ENCODE measurements at places on chromosomes 6 and 20.

- DNase-seq = no peak
Observed at GRCh38 chr6:90159452-90159851, 137.2 kb downstream of the BACH2 start.

- DNase-seq = no peak
Observed at GRCh38 chr6:128118401-128118800, 217.5 kb upstream of the THEMIS start.

DNA sequence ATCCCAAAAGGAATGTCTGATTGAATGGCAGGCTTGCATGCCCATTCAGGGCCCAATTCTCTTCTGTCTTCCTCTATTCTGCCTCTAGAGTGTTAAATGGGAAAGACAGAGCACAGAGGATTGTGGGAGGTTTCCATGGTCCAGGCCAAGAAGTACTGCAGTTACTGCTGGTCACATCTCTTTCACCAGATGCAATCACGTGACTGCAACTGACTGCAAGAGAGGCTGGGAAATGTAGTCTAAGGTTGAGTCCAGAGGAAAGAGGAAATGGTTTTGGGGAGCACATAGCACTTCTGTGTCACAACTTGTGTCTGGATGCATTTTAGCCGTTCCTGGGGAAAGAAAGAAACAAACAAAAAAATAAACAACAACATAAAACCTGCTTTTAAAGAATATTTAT is 336.4 kb upstream of the BTBD3 start:
- no peak for DNase-seq

DNA sequence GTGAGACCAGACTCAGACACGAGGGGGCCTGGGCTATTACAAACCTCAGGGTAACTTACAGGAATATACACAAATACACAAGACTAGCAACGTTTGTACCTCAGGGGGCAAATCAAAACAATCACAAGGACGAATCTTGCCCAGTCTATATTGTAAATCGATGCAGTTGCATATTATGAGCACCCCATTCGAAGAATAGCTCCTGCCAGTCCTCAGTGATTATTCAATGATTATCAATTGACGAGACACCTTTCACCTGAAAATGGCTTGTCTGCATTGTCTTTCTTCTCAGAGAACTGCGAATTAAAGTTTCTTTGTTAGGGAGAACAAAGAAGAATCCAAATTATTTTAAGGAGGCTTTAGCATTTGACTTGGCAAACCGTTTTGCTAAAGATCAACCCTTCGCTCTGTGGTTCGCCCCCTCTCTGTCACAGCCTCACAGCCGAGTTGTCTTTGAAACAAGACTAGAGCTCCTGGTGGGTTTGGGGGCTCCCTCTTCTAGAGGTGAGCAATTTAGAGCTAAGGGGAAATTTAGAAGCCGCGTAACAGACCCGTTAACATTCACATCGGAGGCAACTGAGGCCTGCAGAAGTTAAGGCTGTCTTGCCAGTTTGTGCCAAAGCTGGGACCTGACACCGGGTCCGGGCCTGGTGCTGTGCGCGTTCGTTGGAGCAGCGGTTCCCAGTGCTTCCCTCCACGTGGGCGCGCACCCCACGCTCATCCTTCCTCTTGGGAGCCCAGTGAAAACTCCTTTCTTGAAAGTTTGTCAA is 24.9 kb upstream of the MAP3K7 start:
- no peak for DNase-seq

DNA sequence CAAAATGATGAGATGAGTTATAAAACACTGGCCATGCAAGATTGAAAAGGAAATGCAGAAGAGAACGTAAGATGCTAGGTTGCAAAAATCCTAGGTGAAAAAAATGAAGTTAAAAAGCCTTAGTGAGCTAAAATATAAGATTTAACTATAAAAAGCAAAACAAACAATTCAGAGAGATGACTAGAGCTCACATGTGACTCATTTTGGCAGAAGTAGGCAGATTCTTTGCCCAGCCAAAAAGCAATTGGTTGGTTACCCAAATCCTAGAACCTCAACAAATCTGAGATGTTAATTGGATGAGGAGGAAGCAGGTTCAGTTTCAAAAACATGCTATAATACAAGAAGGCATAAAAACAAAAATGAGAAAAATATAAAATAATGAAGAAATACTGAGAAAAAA is 249.1 kb downstream of the OGFRL1 start:
- DNase-seq = no peak

GRCh38 chr6:2966347-2966746 is 5.0 kb downstream of the SERPINB6 start:
- DNase-seq = no peak

DNA sequence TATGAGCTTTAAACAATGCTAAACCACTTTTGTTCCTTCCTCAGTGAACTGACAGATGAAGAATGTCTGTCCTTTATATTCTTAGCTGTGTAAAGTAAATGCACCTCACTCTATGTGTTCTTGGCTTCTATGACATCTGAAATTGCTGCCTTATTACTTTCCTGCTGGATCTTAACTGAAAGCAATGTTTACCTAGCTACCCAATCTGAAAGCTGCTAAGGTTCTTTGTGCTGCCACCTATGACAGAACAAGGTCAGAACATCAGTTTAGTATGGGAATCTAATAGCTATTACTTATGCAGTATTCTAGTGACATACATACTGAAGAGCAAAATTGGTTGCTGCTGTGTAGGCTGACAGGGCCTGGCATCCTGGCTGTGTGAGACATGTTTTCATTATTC is 444.1 kb downstream of the KHDRBS2 start:
- no peak for DNase-seq

DNA sequence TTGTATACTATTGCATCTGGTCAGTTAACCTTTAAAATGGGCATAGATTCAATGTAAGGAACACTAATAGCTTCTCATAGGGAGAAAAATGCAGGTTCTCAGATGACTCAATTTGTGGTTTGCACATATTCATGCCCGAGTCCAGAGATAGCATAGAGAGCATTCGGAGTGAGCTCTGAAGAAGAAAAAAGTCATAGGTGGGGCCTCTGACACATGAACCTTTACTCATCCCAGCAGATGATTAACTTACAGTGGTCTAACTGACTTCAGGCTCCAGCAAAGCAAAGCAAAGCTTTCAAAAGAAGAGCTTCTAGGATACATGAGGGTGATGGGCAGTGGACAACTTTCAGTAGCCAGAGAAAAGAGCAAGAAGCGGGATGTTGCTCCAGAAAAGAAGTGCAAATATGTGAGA is 55.3 kb upstream of the BTN3A2 start:
- no peak for DNase-seq

DNA sequence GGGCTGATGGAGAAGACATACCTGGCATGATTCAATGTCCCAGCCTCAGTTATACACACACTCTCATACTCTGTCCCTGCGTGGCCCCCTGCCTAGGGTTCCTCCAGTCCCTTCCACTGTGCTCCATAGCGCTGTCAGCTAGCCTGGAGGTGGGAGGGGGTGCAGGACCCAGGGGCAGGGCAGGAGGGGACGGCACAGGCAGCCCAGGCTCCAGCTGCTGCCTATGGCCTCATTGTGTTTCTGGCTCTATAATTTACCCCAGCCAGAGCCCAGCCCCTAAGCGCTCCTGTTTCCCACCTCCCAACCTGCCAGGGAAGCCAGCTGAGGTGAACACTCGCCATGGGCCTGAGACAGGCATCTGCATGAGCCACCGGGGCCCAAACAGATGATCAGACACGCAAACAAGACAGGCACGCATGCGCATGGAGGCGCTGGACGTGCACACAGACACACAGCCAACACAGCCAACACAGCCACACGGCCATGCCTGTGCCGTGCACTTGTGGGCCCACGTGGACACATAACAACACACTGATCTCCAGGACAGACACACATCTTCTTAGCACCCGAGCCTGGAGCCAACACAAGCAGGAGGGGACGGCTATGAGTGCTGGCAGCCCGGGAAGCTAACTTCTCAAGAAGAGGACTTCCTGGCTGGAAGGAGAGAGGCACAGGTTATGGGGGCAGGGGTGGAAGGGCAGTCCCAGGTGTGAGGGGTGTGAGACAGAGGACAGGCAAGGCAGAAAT is 124.9 kb downstream of the GRM4 start:
- no peak for DNase-seq

- no peak for DNase-seq
Observed at GRCh38 chr6:9420316-9421015, 985.1 kb upstream of the SLC35B3 start.

Data from right lung (tissue), 10 donors.